ENCODE measurements at places on chromosomes 2 and 18. TPM values are rescaled to one million over a fixed set of nuclear protein-coding genes. Genes with fewer than 3 reads are reported as not detected.

DNA sequence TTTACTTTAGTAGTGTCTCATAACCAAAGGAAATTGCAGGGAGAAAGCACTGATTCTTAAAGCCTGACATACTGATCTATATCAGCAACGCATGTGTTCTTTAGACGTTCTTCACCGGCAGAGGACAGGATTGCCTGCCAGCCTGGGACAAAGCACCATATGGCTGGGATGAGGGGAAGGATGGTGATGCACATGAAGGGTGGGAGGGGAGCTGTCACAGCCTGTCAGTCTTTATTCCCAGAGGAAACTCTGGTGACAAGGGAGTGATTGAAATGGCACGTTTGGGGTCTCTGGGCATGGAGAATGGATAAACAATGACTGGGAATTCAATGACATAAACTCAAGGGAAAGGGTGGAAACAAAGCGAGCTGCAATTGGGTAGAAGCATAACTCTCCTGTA, 808.1 kb downstream of the DCC start:
- DNase-seq, result no peak

GRCh38 chr2:28469304-28469703, 26.6 kb upstream of the PLB1 start:
- no peak for DNase-seq

DNA sequence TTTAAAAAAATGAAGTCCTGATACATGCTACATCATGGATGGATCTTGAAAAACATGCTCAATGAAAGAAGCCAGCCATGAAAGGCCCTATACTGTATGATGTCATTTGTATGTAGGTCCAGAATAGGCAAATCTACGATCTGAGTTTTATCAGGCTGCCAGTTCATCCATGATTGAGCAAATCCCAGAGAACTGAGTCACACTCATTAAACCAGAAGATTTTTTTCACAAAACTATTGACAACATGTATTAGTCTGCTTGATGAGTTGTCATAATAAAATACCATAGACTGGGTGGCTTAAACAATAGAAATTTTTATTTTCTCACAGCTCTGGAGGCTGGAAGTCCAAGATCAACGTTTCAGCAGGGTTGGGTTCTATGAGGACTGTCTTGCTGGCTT, 130.7 kb downstream of the MREG start:
- no peak for DNase-seq

DNA sequence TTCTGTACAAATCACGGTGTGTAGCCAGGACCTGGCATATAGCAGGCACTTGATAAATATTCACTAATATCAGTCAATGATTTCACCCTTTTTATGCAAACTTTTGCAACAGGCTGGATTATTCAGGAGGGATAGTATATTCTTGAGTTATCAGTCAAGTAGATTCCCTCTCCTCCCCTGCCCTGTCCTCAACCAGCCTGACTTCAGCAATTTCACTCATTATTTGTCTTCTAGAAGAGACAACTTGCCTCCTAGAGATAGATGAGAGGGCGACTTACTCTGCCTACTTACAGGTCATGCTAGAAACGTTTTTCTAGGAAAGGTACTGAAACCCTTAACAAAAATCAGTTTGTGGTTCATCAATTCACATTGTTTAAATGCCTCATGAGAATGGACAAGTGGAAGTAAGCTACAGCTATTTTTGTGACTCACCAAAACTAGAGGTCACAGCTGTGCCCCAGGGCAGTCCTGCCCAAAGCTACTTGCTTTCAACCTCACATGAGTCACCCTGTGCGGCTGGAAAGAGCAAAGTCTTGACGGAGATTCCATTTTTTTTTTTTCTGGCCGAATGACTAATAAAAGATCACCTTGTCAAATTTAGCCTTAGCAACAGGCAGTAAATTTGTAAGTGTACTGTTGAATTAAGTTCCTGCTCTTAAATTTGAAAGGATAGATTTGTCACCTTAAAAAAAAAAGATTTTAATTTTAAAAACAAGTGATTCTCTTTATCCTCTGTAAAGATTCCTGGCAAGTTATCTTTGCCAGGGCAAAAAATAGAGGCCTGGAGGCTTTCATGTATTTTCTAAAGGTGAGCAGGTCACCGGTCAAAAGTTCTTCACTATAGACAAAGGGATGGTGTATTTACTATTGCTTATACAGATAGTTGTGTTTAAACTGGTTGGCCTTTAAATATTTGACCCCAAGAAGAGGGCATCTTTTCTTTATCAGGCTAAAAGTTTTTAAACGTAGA, 109.0 kb upstream of the SLC35G4 start:
- no peak for DNase-seq

- no peak for DNase-seq
Measured at GRCh38 chr18:74152857-74153256, 4.5 kb downstream of the TIMM21 start.

- DNase-seq, result no peak
Measured at GRCh38 chr2:113268621-113269360, 9.9 kb downstream of the PAX8 start.

DNA sequence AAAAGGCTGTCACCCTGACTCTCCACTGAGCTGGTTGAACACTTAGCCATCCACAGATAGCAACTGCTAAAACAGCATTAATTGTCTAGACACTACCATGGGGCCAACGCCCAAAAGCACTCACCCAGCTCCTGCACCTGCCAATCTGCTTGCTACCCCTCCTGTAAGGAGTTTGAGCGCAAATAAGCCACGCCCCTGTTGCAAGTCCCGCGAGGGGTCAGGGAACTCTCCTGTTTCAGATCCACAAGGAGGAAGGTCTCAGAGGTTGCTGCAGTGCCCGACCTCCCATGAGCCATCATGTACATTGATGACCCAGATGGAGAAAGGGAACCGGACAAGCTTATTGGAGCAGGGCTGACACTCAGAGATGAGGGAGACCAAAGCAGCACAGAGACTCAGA, 106.8 kb downstream of the ZNF516 start:
- DNase-seq, result no peak

DNA sequence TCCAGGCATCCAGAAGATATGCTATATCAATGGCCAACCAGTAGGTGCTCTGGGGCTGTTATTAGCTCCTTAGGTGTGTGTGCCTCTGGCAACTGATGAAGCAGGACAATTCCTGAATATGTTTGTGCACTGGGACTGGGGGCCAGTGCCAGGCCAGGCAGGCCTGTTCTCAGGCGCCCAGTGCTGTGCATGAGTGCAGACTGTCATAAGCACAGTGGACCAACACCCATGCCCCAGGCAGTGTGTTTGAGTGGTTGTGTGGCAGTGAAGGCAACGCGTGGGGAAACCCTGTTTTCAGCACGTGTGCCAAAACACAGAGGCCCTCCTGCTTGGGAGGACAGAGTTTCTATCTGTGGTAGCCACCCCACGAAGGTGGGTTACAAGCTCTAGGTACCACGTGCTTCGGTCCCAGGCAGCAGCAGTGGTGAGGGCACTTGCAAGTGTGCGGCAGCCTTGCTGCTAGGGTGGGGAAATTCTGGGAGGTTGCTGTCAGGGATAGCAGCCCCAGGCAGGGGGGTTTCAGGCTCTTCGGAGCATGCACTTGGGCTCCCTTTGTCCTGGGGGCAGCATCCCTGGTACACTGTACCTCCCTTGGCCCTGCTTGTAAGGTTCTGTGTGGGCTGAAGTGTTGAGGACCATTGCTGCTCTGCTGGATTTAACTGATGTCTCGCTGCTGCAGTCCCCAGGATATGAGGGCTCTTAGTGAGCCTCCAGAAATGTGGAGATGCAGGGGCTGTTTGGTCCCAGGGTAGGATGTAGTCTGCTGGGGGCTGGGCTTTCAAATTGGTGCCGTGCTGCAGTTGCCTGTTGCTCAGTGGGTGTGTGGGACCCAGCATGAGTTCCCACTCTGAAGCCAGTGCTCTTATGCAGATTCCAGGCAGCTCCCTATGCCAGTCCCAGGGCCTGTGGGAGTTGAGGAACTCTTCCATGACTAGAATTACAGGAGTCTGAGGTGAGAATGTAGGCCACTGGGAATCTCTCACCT, 280.9 kb downstream of the RPRM start:
- DNase-seq, result no peak

DNA sequence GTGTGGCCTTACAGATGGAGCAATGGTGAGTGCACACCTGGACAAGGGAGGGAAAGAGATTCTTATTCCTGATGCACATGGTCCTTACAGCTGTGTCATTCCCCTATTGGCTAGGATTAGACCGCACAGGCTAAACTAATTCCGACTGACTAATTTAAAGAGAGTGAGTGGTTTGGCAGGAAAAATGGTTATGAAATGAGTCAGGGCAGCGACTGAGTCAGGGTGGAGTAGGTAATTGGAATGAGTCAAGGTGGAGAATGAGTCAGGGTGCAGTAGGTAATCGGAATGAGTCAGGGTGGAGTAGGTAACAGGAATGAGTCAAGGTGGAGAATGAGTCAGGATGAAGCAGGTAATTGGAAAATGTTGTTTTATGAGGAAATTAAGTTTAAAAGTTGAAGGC, 1353.7 kb upstream of the LRRTM1 start:
- DNase-seq, result peak; percentile 7

GRCh38 chr2:112147382-112148168, 9.4 kb downstream of the FBLN7 start:
- DNase-seq, result no peak

- no peak for DNase-seq
Measured at GRCh38 chr2:68512966-68513365, 45.6 kb downstream of the APLF start.

- DNase-seq, result no peak
Measured at GRCh38 chr2:48779019-48779716, 23.6 kb upstream of the LHCGR start.

- no peak for DNase-seq
Measured at GRCh38 chr2:15222856-15223255, 338.3 kb downstream of the NBAS start.

DNA sequence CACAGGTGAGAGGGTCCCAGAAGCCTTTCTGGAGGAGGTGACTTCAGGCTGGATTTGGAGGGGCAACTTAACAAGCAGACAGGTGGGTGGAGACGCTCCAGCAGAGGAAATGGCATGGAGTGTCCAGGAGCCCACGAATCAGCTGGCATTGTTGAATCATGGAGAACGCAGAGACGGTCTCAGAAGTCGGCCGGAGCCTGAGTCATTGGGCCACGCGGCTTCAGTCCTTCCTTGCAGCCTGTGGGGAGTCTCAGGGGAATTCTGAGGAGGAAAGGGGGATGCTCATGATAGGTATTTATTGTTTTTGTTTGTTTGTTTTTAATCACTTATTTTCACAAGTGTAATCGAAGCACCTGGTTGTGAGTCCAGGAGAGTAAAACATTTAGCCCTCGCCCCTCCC, 184.6 kb upstream of the HDAC4 start:
- no peak for DNase-seq

GRCh38 chr2:33289961-33290360, 186.5 kb upstream of the RASGRP3 start:
- no peak for DNase-seq

GRCh38 chr2:149849136-149849535, 261.6 kb upstream of the MMADHC start:
- DNase-seq, result no peak

DNA sequence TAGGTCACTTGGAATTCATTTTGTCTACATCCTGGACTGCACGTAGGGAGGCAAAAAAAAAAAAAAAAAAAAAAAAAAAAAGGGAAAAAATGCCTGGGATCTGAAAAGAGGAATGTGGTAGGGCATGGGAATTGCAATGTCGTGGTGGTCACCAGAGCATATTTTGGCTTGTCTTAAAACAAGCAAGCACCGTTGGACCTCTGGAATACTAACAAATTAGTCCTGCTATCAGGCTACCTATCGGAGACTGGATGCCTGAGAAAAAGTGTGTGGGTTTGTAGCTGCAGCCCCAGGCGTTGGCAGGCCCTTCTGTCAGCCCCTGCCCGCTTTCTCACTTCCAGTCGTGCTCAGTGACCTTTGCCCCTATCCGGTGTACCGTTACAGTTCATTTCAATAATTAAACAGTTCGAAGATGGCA, 588.5 kb upstream of the ZEB2 start:
- no peak for DNase-seq

DNA sequence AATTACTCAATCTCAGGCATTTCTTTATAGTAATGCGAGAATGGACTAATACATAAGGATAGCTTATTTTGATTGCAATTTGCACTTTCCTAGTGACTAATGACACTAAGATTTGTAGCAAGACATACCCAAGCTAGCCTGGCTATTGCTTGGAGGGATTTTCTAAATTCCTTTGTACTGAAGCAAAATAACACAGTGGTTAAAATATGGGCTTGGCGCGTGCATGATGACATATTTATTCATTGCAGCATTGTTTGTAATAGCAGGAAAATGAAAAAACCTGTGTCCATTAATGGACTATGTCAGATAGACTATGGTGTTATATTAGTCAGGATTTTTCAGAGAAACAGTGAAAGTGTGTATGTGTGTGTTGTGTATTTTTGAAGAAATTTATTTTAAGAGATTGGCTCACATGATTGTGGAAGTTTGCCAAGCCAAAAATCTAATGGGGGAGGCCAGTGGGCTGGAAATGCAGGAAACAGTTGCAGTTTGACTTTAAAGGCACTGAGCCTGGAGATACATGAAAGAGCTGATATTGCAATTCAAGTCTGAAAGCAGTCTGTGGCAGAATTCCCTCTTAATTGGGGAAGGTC, 16.7 kb upstream of the LAPTM4A start:
- DNase-seq, result no peak

GRCh38 chr2:12728221-12728777, 11.6 kb downstream of the TRIB2 start:
- peak; percentile 51 for DNase-seq

GRCh38 chr2:105364436-105365139, 27.2 kb downstream of the C2orf49 start:
- DNase-seq, result no peak

GRCh38 chr2:85711578-85712060, 17.5 kb downstream of the GNLY start:
- no peak for DNase-seq

DNA sequence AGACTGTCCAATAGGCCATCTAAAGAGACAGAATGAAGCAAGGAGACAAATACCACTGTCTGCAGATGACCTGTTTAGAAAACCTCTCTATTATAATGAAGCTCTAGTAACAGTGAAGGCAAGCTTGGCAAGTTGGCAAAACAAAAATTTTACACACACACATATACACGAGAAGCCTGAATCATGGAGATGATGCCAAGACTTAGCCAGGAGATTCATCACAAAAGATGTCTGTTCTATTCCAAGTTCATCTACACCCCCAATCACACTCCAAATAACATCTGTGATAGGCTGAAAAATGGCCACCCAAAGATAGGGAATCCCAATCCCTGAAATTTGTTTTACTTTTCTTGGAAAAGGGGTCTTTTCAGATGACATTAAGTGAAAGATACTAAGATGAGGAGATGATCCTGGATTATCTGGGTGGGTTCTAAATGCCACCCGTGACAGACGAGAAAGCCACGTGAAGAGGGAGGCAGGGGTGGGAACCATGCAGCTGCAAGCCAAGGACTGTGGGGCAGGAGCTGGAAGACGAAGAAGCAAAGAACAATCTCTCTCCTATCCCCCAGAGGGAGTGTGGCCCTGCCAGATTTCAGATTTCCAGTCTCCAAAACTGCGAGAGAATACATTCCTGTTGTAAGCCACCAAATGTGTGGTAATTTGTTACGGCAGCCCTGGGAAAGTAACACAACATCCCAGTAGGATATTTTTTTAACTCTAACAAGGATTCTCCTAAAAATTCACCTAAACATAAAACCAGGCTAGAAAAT, 20.0 kb downstream of the HDLBP start:
- no peak for DNase-seq

EVX2 gene
- total RNA-seq, result not detected

SERPINB11 gene
- total RNA-seq, result not detected

AGXT gene
- not detected for total RNA-seq

BOLL gene
- total RNA-seq, result 0.10 TPM

USP14 gene
- total RNA-seq, result 65.1 TPM

TPO gene
- not detected for total RNA-seq

EN1 gene
- not detected for total RNA-seq

PROKR1 gene
- not detected for total RNA-seq

MFSD2B gene
- total RNA-seq, result 0.35 TPM

SMCHD1 gene
- total RNA-seq, result 103 TPM

Measured in activated T-cell treated with anti-CD3 and anti-CD28 coated beads, Interleukin-2, amount 50 U/mL, for 72 hours (primary cell).